LNCaP clone FGC (cell line): ENCODE measurements at places on chromosomes 12 and 14.

GRCh38 chr12:92393504-92393903 lies 247.9 kb upstream of the BTG1 start:
- no peak for DNase-seq

DNA sequence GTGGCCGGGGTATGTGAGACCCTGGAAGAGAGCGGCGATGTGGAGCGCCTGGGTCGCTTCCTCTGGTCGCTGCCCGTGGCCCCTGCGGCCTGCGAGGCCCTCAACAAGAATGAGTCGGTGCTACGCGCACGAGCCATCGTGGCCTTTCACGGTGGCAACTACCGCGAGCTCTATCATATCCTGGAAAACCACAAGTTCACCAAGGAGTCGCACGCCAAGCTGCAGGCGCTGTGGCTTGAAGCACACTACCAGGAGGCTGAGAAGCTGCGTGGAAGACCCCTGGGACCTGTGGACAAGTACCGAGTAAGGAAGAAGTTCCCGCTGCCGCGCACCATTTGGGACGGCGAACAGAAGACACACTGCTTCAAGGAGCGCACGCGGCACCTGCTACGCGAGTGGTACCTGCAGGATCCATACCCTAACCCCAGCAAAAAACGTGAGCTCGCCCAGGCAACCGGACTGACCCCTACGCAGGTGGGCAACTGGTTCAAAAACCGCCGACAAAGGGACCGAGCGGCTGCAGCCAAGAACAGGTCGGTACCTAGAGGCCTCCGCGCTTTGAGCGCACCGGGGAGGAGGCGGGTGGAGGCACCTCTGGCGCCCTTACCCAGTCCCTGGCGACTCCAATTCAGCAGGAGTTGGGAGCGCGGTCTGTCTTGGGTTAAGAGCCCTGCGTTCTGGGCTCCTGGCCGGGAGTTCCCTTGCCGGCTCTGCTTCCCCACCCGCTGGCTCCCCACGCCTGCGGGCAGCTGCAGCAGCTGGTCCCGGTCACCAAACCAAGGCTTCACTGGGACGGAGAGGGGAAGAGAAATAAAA lies 700 bp downstream of the SIX6 start:
- DNase-seq, result no peak

- DNase-seq, result no peak
These were observed 44.9 kb upstream of the GAS2L3 start for GRCh38 chr12:100528471-100529127.

DNA sequence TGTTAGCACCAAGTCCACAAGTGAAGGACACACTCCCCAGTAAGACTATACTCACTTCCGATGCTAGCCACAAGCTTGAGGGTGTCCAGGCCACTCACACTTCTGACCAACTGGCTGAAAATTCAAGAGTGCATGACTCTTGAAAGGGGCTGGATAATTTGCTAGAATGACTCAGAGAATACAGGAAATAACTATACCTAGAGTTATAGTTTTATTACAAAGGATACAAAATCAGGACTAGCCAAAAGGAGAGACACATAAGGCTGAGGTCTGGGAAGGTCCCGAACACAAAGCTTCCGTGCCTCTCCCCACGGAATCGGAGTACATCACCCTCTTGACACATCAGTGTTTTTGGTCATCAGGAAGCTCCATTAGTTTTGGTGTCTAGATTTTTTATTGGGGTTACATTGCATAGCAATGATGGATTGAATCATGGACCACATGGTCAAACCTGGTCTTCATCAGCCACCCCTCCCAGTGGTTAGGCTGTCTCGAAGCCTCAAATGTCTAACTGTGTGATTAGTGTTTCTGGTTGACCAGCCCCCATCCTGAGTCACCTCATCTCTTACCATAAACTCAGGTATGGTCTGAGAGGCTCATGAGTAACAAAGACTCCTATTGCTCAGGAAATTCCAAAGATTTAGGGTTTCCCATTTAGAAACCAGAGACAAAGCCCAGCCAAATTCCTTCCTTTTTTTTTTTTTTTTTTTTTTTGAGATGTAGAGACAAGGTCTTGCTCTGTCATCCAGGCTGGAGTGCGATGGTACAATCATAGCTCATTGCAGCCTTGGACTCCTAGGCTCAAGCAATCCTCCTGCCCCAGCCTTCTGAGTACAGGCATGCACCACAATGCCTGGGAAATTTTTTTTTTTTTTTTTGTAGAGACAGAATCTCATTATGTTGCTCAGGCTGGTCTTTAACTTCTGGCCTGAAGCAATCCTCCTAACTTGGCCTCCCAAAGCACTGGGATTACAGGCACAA lies 472.0 kb upstream of the TBX3 start:
- DNase-seq, result no peak

DNA sequence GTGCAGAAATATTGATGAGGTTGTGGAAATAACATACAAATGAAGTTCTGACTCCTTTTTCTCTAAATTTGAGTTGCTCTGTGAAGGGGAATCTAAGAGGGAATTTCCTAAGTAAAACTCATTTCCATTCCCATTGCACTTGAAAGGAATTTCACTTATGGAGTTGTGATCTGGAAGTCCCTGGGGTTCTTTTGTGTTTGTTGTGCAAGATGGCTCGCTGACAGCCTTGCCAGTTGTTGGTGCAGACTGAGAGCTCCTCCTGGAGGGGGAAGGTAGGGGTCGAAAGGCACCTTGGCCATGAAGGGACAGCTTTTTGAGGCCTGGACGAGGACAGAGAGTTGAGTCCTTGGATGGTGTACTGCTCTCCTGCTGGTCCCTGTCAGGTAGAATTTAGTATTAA lies 72.0 kb downstream of the C12orf56 start:
- DNase-seq, result peak; percentile 15

- no peak for DNase-seq
These were observed 30.3 kb upstream of the IFNG start for GRCh38 chr12:68189821-68190242.

DNA sequence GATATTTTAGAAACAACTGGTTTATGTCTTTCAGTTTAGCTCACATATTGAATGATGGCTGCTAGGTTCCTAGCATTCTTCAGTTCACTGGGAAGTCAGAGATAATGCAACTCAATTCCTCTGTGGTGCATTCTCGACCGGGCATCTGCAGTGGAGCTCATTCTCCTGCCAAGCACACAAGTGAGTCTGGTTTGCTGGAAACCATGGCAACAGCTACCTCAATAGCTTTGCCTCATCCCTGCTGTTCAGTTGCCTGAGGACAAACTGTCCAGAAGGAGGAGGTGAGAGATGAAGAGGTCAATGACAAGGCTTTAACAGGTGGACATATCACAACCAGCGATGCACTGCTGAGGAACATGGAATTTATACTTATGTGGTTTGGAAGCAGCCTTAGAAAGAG lies 816.9 kb downstream of the AACS start:
- DNase-seq, result no peak

DNA sequence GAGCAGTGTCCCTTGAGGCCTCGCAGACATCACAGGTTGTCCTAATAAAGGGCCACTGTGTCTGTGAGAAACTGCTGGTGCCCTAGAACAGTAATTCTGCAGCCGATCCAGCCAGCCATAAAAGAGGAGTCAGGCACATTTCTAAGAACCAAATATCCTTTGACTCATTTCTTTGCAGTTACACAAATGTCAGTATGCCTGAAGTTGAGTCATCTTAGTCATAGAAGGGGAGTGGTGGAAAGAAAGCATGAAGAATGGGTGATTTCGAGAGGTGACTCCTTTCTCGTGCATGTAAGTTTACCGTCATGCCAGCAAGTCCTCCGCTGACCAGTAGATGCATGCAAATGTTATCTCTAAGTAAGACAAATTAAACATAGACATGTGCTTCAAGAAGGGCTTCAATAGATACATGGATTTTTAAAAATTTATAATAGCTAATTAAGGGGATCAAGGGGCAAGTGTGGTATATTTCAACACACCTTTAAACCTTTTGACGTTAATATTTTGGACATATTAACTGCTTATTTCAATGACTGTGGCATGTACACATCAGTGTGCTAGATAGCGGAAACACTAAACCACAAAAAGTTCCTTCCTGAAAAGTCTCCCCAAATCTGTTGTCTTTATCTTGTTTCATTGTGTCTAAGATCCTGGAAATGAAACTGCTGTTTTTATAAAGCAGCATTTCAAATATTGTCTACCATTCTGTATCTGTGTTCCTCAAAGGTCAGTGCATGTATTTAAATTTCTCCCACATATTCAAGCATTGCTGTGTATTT lies 497.4 kb downstream of the NPAS3 start:
- DNase-seq, result no peak

DNA sequence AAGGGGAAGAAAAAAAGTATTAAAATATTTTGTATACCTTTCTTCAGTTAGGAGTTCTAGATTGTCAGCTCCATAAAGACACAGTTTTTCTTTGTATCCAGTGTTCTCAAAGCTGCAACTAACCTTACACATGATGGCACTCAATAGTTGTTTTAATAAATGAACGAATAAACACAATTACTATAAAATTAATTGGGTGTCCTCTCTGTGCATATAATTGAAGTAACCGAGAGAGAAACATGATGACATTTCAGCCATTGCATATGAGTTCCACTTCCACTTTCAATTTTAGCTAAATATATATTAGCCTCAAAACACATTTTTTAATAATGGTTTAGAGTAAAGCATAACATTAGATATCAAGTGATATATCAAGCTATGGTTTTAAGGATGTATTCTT lies 671.2 kb downstream of the LRFN5 start:
- DNase-seq, result no peak

DNA sequence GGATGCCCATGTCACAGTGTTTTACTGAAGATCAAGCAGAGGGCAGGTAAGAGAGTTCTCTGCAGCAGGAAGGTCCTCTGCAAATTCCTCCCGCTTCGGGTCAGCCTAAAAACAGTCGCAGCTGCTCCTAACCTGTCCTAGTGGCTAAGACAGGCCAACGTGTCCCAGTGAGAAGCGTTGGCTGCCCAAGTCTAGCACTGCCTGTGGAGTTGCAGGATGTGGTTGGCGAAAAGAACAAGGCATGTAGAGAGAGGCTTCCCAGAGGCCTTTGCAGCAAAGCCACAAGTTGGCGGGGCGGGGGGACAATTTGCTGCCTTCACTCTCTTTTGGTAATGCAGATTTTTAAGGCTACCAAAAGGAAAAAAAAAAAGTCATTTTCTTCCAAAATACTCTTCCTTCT lies 340.1 kb downstream of the BCL11B start:
- no peak for DNase-seq

GRCh38 chr12:131613678-131614077 lies 97.2 kb upstream of the SFSWAP start:
- no peak for DNase-seq

DNA sequence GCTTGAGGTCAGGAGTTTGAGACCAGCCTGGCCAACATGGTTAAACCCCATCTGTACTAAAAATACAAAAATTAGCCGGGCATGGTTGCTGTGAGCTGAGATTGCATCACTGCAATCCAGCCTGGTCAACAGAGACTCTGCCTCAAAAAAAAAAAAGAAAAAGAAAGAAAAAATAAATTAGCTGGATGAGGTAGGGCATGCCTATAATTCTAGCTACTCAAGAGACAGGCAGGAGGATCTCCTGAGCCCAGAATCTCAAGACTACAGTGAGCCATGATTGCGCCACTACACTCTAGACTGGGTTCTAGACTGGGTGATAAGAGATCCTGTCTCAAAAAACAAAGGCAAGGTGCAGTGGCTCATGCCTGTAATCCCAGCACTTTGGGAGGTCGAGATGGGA lies 16.9 kb downstream of the PPP4R3A start:
- no peak for DNase-seq

GRCh38 chr12:122820838-122821271 lies 14.4 kb upstream of the HIP1R start:
- DNase-seq, result no peak

DNA sequence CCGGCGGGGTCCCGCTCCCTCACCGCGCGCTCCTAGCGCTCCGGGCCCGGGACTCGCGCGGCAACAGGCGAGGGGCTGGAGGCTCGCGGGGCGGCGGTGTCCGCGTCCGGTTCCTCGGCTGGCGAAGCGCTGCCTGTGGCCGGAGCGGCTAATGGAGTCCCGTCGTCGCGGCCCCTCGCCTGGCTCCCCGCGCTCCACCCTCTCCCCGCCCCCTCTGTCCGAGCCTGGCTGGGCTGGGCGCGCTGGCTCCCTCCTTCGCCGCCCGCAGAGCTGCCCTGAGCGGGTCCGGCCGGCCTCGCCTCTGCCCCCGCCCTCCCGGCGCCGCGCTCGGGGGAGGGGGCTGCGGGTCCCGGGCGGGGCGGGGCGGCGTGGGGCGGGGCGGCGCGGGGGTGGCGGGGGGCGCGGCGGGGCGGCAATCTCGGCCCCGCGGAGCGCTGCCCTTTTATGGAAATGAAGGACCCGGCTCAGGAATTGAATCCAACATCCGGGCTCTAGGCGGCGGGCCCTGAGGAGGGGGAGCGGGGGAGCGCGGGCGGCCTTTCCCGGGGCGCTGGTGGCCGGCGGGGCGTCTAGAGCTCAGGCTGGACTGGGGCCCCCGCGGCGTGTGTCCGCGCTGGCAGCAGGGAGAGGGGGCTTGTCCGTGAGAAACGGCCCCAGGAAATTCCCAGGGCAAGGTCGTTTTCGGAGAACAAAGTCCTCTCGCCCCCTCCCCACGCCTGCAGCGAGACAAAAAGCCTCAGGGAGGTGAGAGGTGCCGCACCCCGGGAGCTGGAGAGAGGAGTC lies at the start of gene FERMT2:
Gene FERMT2 (minus strand): TSS at position 153 of the 783 bp plus-strand sequence. CDS start 482 bp downstream, outside the sequence.
- DNase-seq, result no peak

DNA sequence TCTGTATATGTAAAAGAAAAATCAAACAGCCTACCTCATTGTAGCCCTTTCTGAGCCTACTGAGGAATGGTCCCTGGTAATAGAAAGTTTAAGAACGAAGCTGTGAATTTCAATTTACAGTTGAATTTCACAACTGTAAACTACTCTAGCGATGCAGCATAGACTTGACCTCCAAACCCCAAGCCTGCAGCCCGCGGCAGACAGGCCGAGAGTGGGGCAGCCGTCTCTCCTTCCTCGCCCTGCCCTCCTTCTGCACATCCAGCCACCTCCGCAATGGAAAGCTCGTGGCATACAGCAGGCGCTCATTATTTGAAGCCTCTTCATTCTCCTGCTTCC lies 15.3 kb downstream of the RNASE2 start:
- no peak for DNase-seq

DNA sequence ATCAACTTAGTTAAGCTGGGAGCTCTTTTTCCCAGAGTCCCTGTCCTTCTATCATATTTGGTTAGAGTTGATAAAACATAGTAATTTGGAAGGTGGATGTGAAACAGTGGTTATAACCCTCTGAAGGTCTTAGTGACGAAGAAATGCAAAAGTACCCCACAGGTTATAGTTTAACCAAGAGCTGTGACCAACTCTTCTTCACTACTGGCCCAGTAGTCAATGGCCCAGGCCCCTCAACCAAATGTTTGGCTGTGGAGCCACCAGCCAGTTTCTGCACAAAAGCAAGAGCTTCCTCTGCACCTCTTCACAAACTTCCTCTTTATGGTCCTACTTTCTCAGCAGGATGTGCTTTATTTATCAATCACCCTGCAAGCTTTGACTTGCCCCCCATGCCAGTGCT lies 132.6 kb downstream of the BMP4 start:
- DNase-seq, result no peak

DNA sequence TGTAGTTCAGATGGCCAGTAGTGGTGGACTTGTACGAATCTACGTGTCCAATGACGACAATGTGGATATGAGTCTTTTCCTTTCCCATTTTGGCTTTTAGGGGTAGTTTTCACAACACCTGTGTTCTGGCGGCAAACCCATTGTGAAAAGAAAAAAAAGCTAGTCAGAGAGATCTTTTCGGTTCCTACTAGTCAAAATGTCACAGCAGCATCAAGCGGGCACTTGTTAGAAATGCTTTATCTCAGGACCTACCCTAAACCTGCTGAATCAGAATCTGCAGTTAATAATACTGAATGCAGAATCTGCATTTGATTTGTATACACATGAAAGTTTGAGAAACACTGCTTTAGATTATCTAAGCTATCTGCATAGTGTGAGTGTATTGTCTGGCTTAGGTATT lies 18.3 kb downstream of the AEBP2 start:
- DNase-seq, result no peak
